ENCODE measurements at places on chromosomes 16 and 17. TPM values are rescaled to one million over a fixed set of nuclear protein-coding genes. Genes with fewer than 3 reads are reported as not detected.

- DNase-seq = no peak
Observed at GRCh38 chr16:55392701-55393100, 68.7 kb downstream of the IRX6 start.

Gene TMEM95
- polyA plus RNA-seq = not detected

DNA sequence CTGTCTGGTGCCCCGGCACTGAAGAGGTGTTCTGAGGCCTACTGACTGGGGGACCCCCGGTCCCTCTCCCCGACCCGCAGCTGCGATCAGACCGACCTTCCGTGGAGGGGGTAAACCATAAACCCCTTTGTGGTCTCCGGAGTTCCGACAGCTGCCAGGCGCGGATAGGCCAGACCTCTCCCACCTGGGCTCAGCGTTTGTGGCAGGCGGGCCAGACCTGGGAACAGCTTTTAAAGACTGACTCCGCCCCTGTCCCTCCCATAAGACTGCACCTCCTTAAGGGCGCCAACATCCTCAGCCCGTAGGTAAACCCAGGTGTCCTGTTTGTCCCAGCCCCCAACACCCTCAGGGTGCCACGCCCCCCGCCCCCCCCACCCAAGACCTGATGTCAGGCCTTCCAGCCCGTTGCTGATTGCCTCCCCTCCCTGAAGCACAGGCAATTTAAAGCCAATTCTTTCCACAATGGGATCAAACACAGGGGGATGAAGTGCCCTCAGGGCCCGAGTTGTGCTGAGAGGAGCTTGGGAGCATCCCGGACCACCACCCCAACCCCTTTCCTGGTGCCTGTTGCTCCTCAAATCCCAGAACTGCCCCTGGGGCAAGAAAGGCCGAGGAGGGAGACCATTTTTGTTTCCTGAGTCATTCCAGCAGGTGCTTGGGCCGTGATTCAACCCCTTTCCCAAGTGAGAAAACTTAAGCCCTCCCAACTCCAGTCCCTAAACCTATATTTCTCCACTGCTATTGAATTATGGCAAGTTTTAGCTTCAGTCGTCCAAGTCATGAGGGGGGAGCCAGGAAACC, at the start of gene SOX15:
SOX15 (minus strand) TSS at position 204 of the 801 bp plus-strand sequence. CDS start 418 bp downstream, outside the sequence.
- DNase-seq = no peak

- no peak for DNase-seq
Observed at GRCh38 chr16:60712144-60712543, 1324.1 kb downstream of the CDH8 start.

GRCh38 chr17:27268394-27269085, 25.4 kb upstream of the WSB1 start:
- no peak for DNase-seq

DNA sequence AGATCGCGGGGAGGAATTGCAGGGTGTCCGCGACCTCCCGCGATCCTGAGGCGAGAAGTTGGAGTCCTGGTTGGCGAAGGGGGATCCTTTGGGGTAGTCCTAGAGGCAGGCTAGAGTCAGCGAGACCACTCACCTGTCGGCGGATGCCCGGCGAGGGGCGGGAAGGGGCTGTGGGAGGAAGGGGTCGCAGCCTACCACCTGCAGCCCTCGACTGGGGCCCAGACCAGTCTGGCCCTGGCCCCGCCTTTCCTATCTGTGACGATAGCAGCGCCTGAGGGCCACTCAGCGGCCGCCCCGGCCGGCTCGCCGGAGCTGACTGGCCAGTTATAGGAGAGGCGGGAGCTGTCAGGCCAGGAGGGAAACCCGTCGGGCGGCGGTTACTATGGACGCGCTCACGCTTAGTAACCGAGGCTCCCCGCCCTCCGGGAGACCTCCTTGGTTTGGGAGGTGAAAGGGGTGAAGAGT, at the start of gene TEKT3:
TEKT3 (minus strand) TSS at position 213 of the 465 bp plus-strand sequence. CDS start 10,012 bp downstream, outside the sequence.
- DNase-seq = peak; percentile 92

DNA sequence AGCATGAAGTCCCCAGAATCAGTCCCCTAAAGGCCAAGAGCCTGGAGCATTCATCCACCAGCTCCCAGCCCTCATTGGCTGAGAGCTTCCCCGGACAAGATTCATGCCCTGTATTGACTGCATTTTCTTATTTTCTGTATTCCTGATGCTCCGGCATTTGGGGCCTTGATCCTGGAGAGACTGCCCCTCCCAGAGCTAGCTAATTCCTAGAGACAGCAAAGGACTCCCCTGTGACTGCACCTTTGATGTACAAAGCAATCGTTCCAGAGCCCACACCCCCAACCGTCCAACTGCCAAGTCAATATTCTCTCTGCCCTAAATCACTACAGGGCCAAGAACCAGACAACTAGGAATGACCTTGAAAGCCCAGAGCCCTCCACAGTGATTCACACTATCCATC, 93.4 kb upstream of the CDH5 start:
- no peak for DNase-seq

GRCh38 chr17:79840269-79840988, 1.2 kb upstream of the CBX4 start:
- DNase-seq = peak; percentile 86

GRCh38 chr17:75412455-75413317, 7.2 kb upstream of the GRB2 start:
- peak; percentile 45 for DNase-seq

GRCh38 chr16:506246-506546, 21.3 kb upstream of the CAPN15 start:
- no peak for DNase-seq

DNA sequence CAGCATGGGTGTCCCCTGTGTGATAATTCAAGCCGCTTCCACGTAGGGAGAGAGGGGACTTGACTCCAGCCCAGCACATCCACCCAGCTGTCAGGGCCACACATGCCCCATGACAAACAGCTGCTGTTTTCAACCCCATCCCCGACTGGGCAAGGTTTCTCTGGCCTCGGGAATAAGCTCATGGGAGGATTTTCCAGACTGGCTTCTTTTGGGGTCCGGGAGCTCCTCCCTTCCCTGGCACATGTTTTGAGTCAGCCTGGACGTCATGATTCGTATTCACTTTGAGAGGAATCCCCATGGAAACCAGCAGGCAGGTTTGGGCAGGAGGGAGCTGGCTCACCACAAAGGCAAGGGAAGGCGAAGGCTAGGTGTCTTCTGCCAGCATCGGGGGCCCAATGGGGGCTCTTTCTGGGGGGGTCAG, 156.4 kb downstream of the CMIP start:
- no peak for DNase-seq

GRCh38 chr16:13633391-13633861, 286.5 kb upstream of the ERCC4 start:
- no peak for DNase-seq

DNA sequence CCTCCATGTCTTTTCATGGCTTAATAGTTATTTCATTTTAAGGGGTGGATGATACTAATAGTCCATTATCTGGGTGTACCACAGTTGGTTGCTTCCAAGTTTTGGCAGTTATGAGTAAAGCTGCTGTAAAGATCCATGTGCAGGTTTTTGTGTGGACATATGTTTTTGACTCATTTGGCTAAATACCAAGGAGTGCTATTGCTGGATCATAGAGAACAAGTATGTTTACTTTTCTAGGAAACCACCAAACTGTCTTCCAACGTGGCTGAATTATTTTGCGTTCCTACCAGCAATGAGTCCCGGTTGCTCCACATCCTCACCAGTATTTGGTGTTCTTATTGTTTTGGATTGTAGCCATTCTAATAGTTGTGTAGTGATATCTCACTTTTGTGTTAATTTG, 181.9 kb downstream of the SPECC1 start:
- no peak for DNase-seq

- no peak for DNase-seq
Observed at GRCh38 chr16:3171855-3172593, 16.0 kb upstream of the OR1F1 start.

GRCh38 chr16:53111078-53111791, 56.4 kb downstream of the CHD9 start:
- no peak for DNase-seq

GRCh38 chr17:17647524-17648178, 33.6 kb upstream of the RAI1 start:
- no peak for DNase-seq

- no peak for DNase-seq
Observed at GRCh38 chr16:59148056-59148768, 414.1 kb upstream of the GOT2 start.

DNA sequence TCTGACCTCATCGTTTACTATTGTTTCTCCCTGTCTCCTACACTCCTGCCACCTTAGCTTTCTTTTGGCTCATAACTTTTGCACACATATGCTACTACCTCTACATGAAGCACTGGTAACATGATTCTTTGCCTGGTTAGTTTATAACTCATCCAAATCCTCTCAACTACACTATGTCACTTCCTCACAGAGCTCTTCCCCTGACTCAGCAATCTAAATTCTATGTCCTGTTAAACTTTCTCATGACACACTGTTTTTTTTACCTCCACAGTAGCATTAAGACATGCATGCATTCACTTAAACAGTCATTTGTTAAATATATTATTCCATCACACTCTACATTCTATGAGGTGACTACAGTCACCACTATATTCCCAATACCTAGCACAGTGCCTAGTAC, 19.7 kb downstream of the APPBP2 start:
- DNase-seq = no peak

DNA sequence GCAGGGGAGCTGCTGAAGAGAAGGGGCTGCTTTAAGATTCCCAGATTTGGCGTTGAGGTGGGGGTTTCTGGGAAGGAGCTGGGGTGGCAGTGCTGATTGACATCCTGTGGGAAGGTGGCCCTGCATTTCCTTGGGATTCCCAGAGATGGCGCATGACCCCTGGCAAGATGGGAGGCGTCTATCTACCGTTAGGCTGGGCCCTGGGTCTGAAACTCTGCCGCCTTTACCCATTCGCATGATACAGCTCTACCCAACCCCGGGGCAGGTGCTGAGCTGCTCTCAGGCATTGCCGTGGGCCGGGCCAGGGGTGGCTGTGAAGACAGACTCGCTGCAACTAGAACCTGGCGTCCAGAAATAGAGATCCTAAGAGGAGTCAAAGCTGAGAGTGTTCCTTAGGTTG, 9.9 kb upstream of the MVD start:
- DNase-seq = no peak

Gene CAPNS2
- not detected for polyA plus RNA-seq

DNA sequence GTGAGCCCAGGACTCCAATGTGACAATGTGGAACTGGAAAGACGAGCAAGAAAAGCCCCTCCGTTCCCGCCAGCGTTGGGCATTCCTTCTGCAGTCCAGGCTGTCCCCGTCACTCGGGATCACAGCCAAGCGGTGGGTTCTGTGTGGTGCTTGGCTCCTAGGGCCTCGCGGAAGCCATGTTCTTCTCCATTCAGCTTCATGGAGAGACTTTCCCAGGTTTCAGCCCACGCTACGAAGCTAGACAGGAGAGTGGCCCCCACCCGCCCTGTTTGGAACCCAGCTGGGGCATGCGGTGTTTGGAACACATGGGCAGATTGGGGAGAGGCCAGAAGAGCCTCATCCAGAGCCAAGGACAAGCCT, 5.8 kb downstream of the LMF1 start:
- no peak for DNase-seq

DNA sequence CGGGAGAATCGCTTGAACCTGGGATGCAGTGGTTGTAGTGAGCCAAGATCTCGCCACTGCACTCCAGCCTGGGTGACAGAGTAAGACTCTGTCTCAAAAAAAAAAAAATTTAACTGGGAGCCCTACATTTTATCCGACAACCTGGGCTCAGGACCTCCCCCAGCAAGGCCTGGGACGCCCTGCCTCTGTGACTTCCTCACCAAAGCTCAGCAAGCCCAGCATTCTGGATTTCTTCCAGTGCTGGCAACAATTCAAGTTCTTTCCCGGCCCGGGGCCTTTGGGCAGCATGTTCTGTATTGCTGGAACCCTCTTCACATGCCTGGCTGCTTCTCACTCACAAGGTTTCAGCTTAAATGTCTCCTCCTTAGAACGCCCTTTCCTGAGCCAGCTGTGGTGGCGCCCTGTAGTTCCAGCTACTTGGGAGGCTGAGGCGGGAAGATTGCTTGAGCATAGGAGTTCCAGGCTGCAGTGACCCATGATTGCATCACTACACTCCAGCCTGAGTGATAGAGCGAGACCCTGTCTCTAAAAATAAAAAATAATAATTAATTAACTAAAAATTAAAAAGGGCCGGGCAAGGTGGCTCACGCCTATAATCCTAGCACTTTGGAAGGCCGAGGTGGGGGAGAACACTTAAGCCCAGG, 15.9 kb upstream of the MEIOB start:
- DNase-seq = peak; percentile 18

DNA sequence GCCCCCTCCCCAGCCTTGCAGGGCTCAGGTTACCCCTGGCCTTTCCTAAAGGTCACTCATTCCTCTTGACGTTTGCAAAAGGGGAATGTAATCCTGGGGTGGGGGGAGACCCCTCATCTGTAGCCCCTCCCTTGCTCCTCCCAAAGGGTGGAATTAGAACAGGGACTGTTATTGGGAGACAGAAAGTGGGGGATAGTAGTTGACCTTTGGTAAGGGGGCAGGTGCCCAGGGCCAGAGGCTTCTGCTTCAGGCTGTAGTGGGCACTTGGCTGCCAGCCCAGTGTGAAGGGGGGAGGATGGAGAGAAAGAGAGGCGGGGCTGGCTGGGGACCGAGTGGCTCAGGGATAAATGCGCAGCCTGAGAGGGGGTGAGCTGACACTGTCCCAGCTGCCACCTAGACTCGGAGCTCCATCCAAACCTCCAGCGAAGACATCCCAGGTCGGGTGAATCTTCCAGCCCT, at the start of gene ENO3:
ENO3 (plus strand) TSS at position 374 of the 459 bp plus-strand sequence. CDS start 711 bp downstream, outside the sequence.
- no peak for DNase-seq

Gene RSKR
- 3.9 TPM for polyA plus RNA-seq

DNA sequence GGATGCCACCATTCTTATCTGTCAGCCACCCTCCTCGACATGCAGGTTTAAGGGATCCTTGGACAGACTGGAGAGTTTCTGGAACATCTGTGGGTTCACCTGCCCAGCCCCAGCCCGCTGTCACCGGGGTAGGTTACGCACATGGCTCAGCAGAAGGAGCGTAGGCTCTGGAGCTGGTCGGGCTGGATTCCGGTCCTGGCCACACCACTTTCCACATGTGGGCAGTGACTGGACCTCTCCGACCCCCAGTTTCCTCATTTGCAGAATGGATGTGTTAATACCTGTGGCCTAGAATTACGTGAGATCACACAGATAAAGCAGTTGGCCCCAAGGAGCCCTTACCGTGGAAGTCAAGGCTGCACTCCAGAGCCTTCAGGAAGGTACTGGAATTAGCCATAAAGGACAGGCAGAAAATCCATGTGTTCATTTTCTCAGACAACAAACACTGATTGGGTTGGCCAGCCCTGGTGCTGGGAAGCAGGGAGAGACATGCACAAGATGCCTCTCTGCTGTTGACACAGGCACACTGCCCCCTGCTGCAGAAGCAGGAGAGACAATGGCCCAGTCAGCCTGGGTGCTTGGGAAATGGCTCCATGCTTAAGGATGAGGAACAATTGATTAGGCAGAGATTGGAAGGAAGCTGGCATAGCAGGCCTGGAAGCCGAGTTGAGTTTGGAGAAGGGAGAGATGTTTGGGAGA, 58.8 kb downstream of the SF3B3 start:
- DNase-seq = no peak

Gene DLG4
- polyA plus RNA-seq = 19.8 TPM

GRCh38 chr17:72388765-72389473, 268.1 kb downstream of the SOX9 start:
- DNase-seq = no peak

GRCh38 chr16:28290859-28291254, 1.5 kb upstream of the SBK1 start:
- DNase-seq = no peak
